ENCODE measurements at places on chromosomes 7 and 10.

GRCh38 chr7:47195641-47196040 is 386.3 kb downstream of the TNS3 start:
- no peak for DNase-seq

GRCh38 chr7:141268614-141269013 is 194.8 kb downstream of the TMEM178B start:
- DNase-seq, result no peak

- DNase-seq, result no peak
These were observed 84.2 kb downstream of the CACNA2D1 start for GRCh38 chr7:82359426-82359825.

- DNase-seq, result no peak
These were observed 227.0 kb downstream of the ANK3 start for GRCh38 chr10:60162631-60163030.

DNA sequence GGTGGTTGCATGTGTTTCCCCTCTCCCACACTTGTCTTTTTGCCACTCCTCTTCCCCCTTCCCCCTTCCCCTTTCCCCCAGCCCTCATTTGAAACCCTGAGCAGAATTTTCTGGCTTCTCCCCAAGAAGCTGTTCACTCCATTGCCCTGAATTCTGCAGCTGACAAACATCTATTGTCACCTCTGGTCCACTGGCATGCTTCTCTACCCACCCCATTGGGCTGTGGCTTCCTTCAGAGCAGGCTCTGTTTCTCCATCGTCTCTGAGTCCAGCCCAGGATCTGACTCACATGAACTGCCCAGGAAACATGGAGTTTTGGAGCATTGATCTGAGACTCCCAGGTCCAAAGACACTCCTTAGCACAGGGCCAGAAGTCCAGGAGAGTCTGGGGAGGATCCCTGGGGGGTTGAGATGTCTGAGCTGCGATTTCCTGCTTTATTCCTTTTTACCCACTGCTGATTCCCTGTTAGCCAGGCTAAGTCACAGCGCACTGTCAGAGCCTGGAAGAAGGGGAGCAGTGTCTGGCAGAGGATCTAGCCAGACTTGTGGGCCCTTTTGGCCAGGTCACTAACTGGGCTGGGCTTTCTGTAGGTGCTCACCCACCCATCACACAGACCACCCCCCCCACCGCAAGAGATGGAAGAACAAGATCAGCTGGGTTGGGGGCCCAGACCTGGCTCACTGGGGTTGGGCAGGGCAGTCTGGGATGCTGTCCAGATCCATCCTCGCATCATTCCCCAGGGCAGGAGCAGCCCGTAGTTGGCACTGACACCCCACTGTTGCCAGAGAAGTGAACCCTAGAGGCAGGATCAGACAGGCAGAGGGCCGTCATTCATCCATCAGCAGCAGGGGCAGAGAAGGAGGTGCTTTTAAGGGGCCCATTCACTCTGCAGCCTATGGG is 3.5 kb downstream of the CHAT start:
- DNase-seq, result no peak

GRCh38 chr7:141313896-141314295 is 237.3 kb upstream of the AGK start:
- no peak for DNase-seq

DNA sequence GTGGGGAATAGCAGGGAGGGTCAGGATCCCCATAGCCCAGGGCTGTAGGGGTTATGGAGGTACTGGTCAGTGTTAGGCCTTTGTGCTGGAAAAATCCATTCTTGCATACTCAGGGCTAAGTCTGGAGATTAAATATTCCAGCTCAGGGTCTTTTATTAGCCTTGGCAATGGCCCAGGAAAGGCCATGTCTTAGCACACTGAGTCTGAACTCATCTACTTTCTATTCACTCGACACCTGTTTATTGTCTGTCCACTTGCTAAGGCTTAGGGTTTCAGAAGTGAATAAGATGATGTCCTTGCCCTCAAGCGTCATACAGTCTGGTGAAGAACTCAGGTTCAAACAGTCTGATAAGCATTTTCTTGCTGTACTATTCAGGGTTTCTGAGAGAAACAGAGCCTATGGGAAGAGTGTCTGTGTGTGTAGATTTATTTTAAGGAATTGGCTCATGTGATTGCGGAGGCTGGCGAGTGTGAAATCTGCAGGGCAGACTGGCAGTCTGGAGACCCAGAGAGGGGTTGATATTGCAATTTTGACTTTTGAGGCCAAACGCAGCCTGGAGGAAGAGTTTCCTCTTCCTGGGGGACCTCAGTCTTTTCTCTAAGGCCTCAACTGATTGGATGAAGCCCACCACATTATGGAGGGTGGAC is 135.8 kb downstream of the RAMP3 start:
- no peak for DNase-seq

- DNase-seq, result no peak
These were observed 87.1 kb downstream of the CRTAC1 start for GRCh38 chr10:97943294-97943693.

GRCh38 chr7:148270576-148270975 is 320.0 kb upstream of the C7orf33 start:
- no peak for DNase-seq

- no peak for DNase-seq
These were observed 899.1 kb upstream of the ZWINT start for GRCh38 chr10:57260175-57260574.

- no peak for DNase-seq
These were observed 14.1 kb upstream of the SUN1 start for GRCh38 chr7:818031-818699.

- no peak for DNase-seq
These were observed 17.8 kb upstream of the HERPUD2 start for GRCh38 chr7:35712563-35713226.

DNA sequence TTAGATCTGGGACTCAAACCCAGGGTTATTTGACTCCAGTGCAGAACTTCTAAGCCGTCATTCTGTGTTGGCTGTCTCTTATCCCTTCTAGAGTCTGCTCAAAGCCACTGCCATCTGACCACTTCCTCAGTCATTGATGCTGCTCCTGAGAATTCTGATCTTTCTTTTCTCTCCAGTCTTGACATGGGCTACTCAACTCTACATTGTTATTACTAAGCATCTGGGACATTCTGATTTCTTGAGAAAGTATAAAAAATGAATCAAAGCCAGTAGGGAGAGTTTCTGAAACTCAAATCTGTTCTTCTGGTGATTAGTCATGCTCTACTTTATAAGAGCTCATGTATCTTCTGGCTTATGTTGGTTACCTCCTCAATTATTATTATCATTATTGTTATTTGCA is 48.7 kb downstream of the ANK3 start:
- no peak for DNase-seq

DNA sequence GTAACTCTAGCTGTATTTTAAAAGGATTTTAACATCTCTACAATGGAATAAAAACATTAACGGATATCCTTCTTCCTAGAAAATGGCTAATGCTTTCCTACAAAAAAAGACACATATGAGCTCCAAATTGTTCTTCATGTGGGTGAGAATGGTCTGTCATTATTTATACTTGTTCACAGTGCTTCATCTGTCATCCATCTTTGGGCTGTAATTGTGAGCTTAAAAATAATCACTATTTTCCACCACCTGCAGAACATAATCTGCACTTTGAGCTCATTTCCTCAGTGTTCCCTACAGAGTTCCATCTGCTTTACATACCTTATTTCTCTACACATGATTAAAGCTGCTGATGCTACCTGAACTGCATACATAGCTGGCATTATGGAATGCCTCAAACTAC is 979.1 kb upstream of the C7orf33 start:
- DNase-seq, result no peak

DNA sequence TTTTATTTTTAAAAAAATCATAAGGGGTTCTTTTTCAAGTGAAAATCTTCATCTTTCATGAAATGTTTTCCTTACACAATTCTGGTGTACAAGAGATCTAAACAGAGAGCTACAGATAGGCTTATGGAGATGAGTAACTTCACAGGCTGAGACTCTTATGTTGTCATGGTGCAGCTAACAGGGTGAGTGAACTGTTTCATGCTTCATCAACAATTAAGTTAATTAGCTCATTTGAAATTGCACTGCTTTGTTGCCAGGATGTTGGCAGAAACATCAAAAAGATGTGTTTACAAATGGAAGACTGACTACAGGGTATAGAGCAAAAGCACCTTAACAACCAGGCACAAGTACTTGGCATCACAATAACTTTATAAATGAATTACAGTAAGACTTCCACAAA is 230.8 kb downstream of the FOXP2 start:
- no peak for DNase-seq

GRCh38 chr10:108782411-108782810 is 1140.9 kb downstream of the XPNPEP1 start:
- DNase-seq, result no peak

GRCh38 chr7:114973147-114973546 is 51.3 kb downstream of the MDFIC start:
- DNase-seq, result no peak

- DNase-seq, result no peak
These were observed 18.8 kb downstream of the SORBS1 start for GRCh38 chr10:95542330-95542729.

GRCh38 chr7:118059209-118059608 is 124.8 kb upstream of the LSM8 start:
- no peak for DNase-seq

GRCh38 chr7:140983802-140984201 is 30.9 kb downstream of the MRPS33 start:
- no peak for DNase-seq

- no peak for DNase-seq
These were observed 5.9 kb downstream of the EBF3 start for GRCh38 chr10:129958148-129958628.

GRCh38 chr10:48758411-48758810 is 73.7 kb downstream of the WDFY4 start:
- DNase-seq, result no peak

DNA sequence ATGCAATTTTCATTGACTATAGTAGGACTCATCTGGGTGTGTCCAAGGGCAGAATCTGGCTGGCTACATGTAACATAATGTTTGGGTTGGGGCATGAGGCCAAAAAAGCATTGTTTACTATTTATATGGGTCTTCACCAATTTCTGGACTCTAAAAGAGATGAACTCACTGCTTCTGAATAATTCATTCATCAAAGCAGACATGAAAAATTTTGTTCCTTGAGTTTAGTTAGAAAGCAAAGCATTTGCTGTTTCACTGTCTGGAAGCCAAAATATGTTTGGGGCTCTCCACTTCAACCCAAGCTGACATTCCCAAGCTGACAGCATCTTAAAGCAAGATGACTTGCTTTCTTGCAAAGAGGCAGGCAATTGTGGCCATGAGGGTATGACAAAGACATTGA is 670.6 kb downstream of the SUGCT start:
- DNase-seq, result no peak

- no peak for DNase-seq
These were observed 140.5 kb downstream of the ARL4A start for GRCh38 chr7:12827920-12828319.

- no peak for DNase-seq
These were observed 60.7 kb downstream of the SMURF1 start for GRCh38 chr7:99083068-99083651.

GRCh38 chr7:47470567-47471357 is 111.1 kb downstream of the TNS3 start:
- DNase-seq, result no peak

- DNase-seq, result no peak
These were observed 192.1 kb downstream of the DNAJB6 start for GRCh38 chr7:157528785-157529341.

GRCh38 chr7:20399521-20399920 is 68.8 kb downstream of the ITGB8 start:
- DNase-seq, result no peak

GRCh38 chr10:11594589-11595394 is 16.7 kb downstream of the USP6NL start:
- DNase-seq, result no peak

- DNase-seq, result no peak
These were observed 11.4 kb downstream of the NET1 start for GRCh38 chr10:5423771-5424170.

DNA sequence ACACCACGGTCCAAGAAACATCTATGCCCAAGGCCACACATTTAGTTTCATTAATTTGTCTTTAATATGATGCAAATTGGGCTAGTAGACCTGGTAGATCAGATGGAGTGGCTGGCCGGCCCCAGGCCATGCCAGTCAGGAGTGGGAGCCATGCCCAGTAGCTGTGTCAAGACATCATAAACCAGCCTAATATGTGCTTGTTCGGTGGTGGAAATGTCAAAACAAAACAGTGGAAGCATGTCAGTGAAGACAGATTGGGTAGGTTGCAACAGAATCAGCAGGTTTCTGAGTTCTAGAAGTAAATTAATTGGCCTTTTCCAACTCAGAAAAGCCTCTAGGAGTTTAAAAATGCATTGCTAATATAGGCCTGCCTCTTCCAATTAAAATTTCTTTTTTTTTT is 124.7 kb downstream of the NRP1 start:
- DNase-seq, result no peak

- DNase-seq, result no peak
These were observed 391.1 kb upstream of the NPVF start for GRCh38 chr7:25619381-25619780.

- DNase-seq, result no peak
These were observed 77.8 kb upstream of the ATP6V0A4 start for GRCh38 chr7:138875794-138876193.

- DNase-seq, result peak; percentile 22
These were observed at the start of gene CPED1 for GRCh38 chr7:120988591-120989256. CPED1 (plus strand) TSS chr7:120988711; CDS start chr7:120989622, 911 bp downstream.

DNA sequence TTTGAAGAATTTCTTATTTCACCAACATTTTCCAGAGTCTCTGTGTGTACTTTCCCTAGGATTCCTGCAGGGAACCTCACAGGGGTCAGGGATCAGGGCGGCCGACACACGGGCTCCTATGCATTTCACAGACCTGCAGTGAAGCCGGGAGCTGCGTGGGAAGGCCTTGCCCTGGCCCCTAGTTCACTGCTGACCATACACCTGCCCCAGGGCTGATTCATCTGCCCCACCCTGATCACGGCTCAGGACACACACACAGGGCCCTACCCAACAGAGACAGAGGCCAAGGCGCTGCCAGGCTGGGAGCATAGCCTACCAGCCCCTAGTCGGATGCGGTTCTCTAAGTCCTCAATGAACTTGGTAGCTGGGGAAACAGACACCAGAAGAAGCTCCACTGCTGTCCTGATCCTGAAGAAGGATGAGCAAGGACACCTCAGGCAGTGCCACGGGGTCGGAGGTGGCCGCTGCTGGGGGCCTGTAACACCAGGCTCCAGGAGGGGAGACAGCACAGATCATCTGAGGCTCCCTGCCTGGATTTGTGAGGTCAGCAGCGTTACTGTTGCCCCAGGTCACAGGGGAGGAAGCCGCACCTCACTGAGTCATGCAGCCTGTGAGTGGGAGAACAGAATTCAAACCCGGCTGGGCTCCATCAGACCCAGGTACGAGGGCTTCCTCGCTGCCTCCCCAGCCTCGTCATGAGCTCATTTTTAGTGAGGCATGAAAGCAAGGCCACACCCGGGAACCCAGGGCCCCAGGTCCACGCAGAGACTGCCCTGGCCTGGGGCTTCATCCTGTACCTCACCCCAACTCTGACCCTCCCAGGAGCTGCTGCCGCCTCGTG is 278.8 kb upstream of the PPP2R2D start:
- DNase-seq, result no peak

- no peak for DNase-seq
These were observed 1247.8 kb downstream of the GATA3 start for GRCh38 chr10:9302140-9302746.

DNA sequence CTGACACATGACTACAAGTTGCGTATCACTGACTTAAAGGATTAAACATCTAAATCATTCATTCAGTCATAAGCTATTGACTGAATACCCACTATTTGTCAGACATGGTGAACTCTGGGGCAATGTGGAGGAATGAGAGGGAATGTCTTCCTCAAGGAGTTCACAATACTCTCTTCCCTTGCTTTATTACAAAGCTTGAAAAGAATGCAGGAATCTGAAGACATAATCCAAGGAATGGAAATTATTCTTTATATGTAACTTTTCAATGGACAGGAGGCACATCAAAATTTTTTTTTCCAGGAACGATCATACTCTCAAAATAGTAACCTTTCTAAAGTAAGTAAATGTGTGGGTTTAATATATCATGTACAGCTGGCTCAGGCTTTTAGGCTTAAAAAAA is 111.9 kb downstream of the ATXN7L1 start:
- no peak for DNase-seq
